Uterine smooth muscle cell (primary cell): ENCODE measurements at places on chromosomes 7 and 10. TPM values are rescaled to one million over a fixed set of nuclear protein-coding genes. Genes with fewer than 3 reads are reported as not detected.

PIK3AP1 gene
- under 0.01 and 0.12 TPM in 2 replicates for total RNA-seq

PTN gene
- 23.8 and 32.1 TPM in 2 replicates for total RNA-seq

STEAP2 gene
- 16.8 and 19.0 TPM in 2 replicates for total RNA-seq

CCL24 gene
- not detected in 2 replicates for total RNA-seq

GRM3 gene
- total RNA-seq = not detected in 2 replicates

GIMAP1 gene
- total RNA-seq = under 0.01 and 0.12 TPM in 2 replicates

TSPAN15 gene
- 1.2 and 1.4 TPM in 2 replicates for total RNA-seq

BAIAP2L1 gene
- total RNA-seq = 1.1 and 1.7 TPM in 2 replicates

HMX3 gene
- not detected in 2 replicates for total RNA-seq

EGR2 gene
- total RNA-seq = 0.22 and 1.6 TPM in 2 replicates

NRCAM gene
- total RNA-seq = 0.33 and 0.62 TPM in 2 replicates

ADCYAP1R1 gene
- not detected in 2 replicates for total RNA-seq

NUDT13 gene
- total RNA-seq = 1.6 and 1.8 TPM in 2 replicates

UFSP1 gene
- total RNA-seq = 7.2 and 9.9 TPM in 2 replicates

PPP1R3C gene
- total RNA-seq = 45.8 and 96.8 TPM in 2 replicates

DIP2C gene
- total RNA-seq = 18.8 and 23.1 TPM in 2 replicates

TSPAN14 gene
- 13.0 and 21.6 TPM in 2 replicates for total RNA-seq

HSPA12A gene
- total RNA-seq = 18.6 and 21.0 TPM in 2 replicates

ANKRD22 gene
- total RNA-seq = 0.12 TPM in 1 of 2 replicates, not detected in the other

ZNF804B gene
- not detected in 2 replicates for total RNA-seq

ASB13 gene
- 9.1 and 13.5 TPM in 2 replicates for total RNA-seq

KCNH2 gene
- total RNA-seq = 4.4 and 5.2 TPM in 2 replicates

TRPV5 gene
- not detected in 2 replicates for total RNA-seq

EFCAB10 gene
- total RNA-seq = not detected in 2 replicates

TRIM56 gene
- 21.9 and 23.0 TPM in 2 replicates for total RNA-seq

TUBAL3 gene
- total RNA-seq = not detected in 2 replicates

OR13A1 gene
- not detected in 2 replicates for total RNA-seq

ZNF138 gene
- total RNA-seq = 5.9 and 7.1 TPM in 2 replicates

P4HA1 gene
- total RNA-seq = 201 and 428 TPM in 2 replicates

C10orf67 gene
- 0.11 and 0.12 TPM in 2 replicates for total RNA-seq

GRID1 gene
- total RNA-seq = 0.33 and 1.9 TPM in 2 replicates

HABP2 gene
- not detected in 2 replicates for total RNA-seq

PNLIPRP1 gene
- total RNA-seq = not detected in 2 replicates

AGAP5 gene
- total RNA-seq = 2.7 and 3.4 TPM in 2 replicates

PTPRZ1 gene
- total RNA-seq = 0.25 and 0.89 TPM in 2 replicates

PDK4 gene
- under 0.01 and 0.12 TPM in 2 replicates for total RNA-seq

POLR2J2 gene
- 3.2 and 3.3 TPM in 2 replicates for total RNA-seq

C10orf53 gene
- total RNA-seq = under 0.01 TPM in 1 of 2 replicates, not detected in the other

BHLHA15 gene
- 1.3 and 2.2 TPM in 2 replicates for total RNA-seq

DENND2A gene
- total RNA-seq = 14.9 and 22.5 TPM in 2 replicates

CALML3 gene
- total RNA-seq = not detected in 2 replicates

ING3 gene
- 15.2 and 23.1 TPM in 2 replicates for total RNA-seq

GJC3 gene
- total RNA-seq = not detected in 2 replicates

NPY gene
- not detected in 2 replicates for total RNA-seq

MET gene
- total RNA-seq = 128 and 238 TPM in 2 replicates

CXCL12 gene
- total RNA-seq = 16.2 and 25.2 TPM in 2 replicates

FOXI2 gene
- not detected in 2 replicates for total RNA-seq

NPTX2 gene
- total RNA-seq = 0.12 and 0.44 TPM in 2 replicates

NODAL gene
- total RNA-seq = not detected in 2 replicates

ZNF775 gene
- 6.3 and 7.5 TPM in 2 replicates for total RNA-seq

ADARB2 gene
- not detected in 2 replicates for total RNA-seq

CCDC172 gene
- total RNA-seq = not detected in 2 replicates

WDR86 gene
- 0.22 TPM in 1 of 2 replicates, not detected in the other for total RNA-seq

PIK3CG gene
- not detected in 2 replicates for total RNA-seq

NPFFR1 gene
- total RNA-seq = not detected in 2 replicates

GPR15LG gene
- total RNA-seq = not detected in 2 replicates
